Fibroblast of villous mesenchyme (primary cell): ENCODE measurements at places on chromosomes 7 and 10. TPM values are rescaled to one million over a fixed set of nuclear protein-coding genes. Genes with fewer than 3 reads are reported as not detected.

CALML3 gene
- total RNA-seq, result not detected in 2 replicates

TMEM209 gene
- 16.4 and 16.8 TPM in 2 replicates for total RNA-seq

FAM221A gene
- 0.43 and 0.64 TPM in 2 replicates for total RNA-seq

HDAC9 gene
- total RNA-seq, result 16.8 and 25.8 TPM in 2 replicates

SLIT1 gene
- under 0.01 TPM in 1 of 2 replicates, not detected in the other for total RNA-seq

DNA sequence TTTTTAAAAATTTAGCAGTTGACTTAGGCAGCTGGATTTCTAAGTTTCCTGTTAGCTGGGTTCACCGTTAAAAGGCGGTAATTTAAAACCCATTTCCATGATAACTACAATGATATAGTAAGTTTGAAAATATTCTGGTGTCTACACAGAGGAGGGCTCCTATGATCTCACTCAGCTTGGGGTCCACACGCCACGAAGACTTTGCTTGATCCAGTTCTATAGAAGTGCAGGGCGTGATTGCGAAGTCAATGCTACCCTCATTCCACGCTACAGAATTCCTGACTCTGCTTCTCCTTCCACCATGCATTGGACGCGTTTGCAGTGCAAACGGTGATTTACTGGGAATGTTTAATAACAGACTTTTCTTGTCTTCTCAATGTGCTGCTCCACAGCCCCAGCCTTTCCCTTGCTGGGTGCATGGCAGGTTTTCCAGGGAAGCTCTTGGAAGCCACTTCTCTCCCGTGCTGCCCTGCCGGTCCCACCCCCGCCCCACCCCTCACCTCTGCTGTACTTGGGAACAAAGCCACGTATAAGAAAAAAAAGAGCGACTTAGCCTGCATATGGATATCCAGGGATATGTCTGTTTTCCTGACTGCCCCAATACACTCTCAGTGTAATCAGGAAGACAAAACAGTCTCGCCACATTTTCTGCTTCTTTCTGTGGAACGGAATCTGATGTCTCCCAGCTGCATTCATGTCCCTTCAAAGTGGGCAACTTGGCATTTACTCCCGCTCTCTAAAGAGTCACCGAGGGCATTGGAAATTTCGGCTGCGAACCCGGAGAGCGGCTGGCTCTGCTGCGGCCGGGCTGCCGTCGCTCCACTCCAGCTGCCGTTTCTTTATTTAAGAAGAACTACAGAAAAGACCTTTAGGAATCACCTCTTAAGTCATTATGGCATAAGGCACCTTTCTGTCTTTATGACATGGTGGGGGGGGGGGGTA lies 434.4 kb upstream of the MGMT start:
- DNase-seq, result no peak

DNA sequence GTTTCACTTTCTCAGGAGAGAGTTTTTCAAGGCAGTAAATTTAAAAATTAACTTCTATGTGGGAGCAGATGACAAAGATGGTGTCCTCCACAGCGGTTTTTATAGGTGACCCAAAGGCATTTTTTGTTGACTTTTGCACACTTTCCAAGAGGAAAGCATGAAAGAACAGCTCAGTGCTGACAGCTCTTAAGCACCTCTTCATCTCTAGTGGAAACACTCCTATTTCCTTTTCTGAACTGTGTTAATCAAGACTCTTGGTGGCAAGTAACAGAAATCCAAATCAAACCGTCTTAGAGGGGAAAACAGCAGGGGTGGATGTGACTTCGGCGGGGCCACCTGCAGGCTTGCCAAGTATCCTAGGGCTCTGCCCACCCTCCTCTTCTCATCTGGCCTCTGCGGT lies 71.8 kb upstream of the GATA3 start:
- DNase-seq, result no peak

DNA sequence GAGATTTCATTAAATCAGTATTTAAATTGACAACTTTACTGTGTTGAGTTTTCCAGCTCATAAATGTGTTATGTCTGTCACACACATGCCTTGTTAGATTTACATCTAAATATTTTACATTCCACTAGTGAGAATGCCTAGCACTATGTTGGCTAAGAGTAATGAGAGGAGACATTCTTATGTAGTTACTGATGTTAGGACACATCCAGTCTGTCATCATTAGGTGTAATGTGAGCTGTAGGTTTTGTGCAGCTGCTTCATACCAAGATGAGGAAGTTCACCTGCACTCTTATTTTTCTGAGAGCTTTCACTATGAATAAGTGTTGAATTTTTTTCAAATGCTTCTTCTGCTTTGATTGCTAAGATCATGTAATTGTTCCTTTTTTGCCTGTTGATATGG lies 218.0 kb upstream of the IGFBP3 start:
- DNase-seq, result peak; percentile 50

DNA sequence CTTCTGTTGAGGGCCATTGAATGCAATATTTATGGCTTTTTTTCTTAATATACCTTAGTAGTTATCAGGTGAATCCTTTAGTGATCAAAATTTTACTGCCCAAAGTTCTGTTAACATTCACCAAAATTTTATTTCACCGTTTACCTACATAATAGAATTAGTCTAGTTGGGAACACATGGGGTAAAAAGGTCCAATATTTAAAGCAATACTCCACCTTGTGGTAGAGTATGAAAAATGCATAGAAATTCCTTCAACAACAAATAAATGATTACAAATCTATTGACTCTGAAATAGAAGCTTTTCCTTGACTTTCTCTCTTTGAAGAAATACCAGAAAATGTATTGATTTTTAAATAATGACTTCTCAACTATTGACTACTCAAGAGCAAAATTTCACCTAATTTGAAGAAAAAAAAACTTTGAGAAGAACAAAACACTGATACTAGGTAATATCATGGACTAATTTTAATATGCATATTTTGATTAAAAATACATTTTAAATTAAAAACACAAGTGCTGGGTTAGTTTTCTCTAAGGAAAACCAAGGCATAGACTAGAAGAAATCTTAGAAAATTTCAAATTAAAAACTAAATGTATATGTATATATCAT lies 43.3 kb downstream of the POLR1F start:
- peak; percentile 54 for DNase-seq

DNA sequence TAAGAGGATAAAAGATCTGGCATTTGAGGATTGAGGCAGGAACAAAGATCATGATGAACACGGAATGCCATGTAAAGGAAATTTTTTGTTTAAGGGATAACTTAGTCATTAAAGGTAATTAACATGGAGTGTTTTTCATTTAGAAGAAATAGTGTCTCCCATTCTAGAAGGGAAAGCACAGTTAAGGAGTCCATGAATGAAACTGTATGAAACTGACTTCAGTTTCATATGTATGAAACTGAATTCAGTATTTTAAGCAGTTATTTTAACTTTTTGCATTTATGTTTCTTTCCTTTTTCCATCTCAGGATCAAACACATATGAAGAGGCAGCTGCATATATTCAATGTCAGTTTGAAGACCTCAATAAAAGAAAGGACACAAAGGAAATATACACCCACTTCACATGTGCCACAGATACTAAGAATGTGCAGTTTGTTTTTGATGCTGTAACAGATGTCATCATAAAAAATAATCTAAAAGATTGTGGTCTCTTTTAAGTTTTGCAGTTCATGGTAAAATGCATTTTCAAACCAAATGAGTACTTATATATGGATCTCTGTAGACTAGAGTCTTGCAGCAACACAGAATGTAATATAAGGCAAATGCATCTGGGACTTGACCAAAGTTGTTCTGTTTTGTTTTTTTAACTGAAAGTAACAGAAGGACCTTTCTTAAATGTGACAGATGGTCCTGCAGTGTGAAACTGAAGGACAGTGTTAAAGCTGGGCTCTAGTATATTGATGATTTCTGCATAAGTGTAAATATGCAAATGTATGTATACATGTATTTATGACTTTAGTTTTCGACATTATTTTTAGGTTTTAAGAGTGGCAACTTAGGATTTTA lies 82.6 kb downstream of the GNAI1 start:
- DNase-seq, result no peak

DNA sequence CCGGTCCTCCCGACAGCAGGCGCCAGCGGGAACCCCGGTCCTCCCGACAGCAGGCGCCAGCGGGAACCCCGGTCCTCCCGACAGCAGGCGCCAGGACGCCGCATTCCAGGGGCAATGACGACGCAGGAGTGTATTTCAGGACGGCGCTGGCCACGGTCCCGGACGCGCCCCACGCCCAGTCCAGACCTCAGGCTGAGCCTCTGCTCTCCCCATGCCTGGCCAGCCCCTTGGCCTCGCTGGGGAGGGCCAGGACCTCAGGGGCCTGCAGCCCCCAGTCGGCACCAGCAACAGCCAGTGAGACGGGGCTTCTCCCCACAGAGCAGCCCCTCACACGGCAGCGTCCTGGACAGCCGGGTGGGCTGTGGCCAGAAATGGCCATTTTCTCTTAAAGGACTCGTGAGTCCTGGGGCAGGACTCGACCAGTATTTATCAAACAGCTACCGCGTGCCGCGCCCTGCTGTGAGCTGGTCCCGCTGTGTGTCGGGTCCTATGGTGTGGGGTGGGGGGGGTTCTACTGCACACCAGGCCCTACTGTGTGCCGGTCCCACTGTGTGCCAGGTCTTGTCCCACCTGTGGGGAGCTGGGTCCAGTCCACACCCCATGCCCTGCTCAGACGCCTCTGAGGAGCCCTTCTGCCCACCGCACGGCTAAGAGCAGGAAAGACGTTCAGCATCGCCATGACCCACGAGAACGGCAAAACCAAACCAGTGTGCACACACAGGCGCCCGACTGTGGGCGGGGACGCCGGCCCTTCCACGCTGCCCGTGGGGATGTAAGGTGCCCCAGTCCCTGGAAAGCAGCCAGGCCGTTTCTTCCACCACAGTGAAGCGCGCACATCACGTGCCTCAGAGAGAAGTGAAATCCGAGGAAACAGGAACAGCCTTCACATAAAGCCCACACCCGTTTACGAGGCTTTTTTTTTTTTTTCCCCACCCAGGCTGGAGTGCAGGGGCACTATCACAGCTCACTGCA lies 33.3 kb downstream of the GET4 start:
- peak; percentile 30 for DNase-seq

- no peak for DNase-seq
These were observed 10.7 kb downstream of the CYP2E1 start for GRCh38 chr10:133537546-133538545.

- no peak for DNase-seq
These were observed 73.6 kb downstream of the ITGB8 start for GRCh38 chr7:20404320-20404719.

- no peak for DNase-seq
These were observed 47.6 kb upstream of the MGMT start for GRCh38 chr10:129419397-129419796.

GRCh38 chr10:36789974-36790373 lies 335.4 kb upstream of the ANKRD30A start:
- DNase-seq, result no peak

- no peak for DNase-seq
These were observed 891.1 kb upstream of the GHITM start for GRCh38 chr10:83248106-83248631.

GRCh38 chr10:127802531-127803095 lies 65.6 kb downstream of the FOXI2 start:
- DNase-seq, result no peak

DNA sequence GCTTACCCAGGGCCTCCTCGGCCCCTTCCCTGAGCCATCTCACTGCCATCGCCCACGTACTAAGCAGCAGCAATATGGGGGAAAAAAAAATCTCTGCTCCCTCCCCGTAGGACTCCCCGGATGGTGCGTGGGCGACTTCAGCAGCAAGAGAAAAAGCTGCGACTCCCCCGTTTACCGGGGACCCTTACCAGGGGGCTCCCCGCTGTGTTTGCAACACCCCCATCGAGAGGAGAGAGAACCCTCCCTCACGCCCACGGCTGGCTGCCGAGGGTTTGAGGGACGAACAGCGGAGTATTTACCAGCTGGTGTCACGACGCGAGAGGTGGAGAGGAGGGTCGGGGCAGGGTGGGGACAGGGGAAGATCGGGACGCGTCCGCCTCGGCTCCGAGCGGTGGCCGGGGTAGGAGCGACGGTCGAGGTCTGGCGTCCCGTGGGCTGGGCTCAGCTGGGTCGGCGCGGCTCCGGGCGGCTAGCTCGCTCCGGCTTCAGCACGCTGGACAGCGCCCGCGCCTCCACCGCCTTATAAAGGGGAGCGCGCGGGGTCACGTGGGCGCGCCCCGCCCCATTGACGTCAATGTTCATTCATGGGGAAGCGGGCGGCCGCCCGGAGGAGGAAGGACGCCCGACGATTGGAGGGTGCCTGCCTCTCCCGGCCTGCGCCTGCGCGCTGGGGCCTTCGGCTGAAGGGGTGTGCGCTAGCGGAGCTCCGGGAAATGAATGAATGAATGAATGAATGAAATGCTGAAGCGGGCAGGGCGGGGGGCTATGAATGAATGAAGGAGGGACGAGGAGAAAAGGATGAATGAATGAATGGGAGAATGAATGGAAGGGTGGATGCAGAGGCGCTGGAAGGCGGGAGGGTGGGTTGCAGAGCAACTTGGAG lies at the start of gene VGF:
Gene VGF (minus strand): TSS at position 495 of the 883 bp plus-strand sequence. CDS start 726 bp downstream, outside the sequence.
- peak; percentile 95 for DNase-seq
